ENCODE measurements at places on chromosomes 11 and 22. TPM values are rescaled to one million over a fixed set of nuclear protein-coding genes. Genes with fewer than 3 reads are reported as not detected.

Gene SOX10
- 0.22 TPM for polyA plus RNA-seq

Gene CADM1
- 24.0 TPM for polyA plus RNA-seq

DNA sequence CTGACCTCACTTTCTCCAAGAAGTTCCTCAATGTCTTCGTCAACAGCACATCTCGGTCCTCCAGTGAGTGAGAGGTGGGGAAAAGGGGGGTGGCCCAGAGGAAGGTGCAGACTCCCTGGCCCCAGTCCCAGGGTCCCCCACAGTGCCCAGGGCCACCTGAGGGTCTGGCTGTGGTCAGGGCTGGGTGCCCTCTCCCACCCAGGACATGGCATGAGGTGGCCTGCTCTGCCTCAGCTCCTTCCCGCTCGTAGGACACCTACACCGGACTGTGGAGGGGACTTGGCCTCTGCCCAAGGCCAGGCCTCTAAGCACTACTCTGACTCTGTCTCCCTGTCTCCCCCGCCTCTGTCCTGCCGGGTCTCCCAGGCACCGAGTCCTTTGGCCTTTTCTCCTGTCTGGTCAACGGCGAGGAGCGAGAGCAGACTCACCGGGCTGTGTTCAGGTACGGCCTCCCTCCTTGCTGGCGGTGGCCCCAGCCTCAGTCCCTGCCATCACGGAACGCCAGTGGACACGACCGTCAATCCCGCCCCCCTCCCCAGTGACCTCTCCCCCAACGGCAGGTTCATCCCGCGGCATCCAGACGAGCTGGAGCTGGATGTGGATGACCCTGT is 4.5 kb downstream of the MAPK8IP2 start:
- DNase-seq: no peak

Gene RBX1
- polyA plus RNA-seq: 92.2 TPM

GRCh38 chr11:64870893-64871466 is 7.4 kb downstream of the EHD1 start:
- no peak for DNase-seq

DNA sequence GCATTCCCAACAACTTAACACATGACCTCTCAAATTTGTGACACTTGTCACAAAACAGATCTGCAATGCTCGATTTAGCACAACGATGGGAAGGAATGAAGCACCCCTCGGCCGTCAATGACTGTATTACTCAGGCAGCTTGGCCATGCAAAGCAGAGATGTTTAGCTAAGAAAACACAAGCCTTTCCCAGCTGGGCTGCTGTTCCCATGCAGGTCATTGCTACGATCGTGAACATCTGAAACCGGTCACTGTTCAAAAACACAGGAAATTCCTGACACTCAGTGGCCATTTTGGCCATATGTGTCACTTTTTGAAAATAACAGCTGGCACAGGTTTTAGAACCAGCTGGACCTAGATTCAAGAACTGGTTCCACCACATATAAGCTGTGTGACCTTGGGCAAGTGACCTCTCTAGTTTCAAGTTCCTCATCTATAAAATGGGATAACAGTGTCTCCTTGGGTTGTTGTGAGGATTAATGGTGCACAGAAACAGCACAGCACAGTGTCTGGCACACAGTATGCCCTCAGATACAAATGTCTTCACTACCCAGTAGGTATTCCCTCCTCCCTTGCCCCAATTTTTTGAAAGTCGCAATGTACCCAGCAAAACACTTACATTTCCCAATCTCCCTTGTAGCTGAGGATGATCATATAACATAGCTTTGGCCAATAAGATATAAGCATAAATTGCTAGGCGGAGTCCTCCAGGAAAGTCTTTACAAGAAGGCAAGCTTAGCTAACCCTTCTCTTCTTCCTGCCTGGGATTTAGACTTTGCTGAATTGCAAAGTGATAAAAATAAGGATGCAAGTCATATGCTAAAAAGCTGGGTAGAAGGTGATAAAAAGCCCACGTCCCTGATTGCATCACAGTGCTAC is 93.1 kb downstream of the C11orf58 start:
- peak; percentile 25 for DNase-seq

Gene APOA1
- polyA plus RNA-seq: 2.0 TPM

DNA sequence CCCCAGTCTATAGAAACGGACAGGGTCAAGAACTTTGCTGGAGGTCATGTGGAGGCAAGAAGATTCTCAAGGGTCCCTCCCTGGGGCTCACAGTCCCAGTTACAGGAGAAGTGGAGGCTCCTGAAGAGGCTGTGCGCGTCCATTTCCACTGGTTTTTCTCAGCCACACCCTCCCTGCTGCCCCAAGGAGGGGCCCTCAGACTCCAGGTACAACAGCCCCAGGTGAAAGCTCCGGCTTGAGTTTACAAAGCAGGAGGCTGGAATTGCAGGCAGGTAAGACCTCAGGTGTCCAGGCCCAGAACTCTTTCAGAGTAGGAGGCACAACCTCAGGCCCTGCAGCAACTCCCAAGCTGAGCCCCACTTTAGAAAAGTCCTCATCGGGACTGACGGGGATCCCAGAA is 3.1 kb downstream of the SHANK2 start:
- DNase-seq: no peak

DNA sequence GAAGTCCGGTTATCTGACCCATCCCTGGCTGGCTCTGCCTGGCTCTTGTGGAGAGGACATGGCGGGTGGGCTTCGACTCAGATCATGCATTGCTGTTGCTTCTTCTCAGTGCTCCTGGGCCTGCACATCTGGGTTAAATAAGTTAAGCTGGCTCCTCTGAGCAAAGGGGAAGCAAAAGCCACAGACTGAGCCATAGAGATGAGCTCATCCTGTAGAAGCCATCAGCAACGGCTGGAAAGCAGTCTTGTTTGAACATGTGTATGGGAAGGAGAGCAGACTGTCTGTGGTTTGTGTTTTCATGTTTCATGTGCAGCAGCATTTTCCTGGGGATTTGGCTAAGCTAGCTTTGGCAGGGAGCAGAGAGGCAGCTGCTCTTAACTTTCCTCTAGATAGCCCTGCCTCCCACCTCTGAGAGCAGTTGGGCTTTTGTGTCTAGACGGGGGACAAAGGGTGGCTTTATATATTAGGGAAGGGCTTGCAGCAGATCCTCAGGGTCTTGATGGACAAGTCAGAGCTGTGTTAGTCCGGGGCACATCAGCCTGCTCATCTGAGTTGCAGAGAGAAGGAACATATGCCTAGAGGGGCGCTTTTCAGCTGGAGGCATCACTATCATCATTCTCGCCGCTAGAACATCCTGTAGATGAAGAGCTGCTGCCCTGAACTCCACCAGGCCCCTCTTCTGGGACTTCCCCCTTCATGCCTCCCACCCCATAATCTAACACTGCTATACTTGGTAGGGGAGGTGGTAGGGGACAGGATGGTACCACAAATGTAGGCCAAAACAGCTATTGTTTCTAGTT is 14.9 kb downstream of the DCPS start:
- DNase-seq: peak; percentile 10

DNA sequence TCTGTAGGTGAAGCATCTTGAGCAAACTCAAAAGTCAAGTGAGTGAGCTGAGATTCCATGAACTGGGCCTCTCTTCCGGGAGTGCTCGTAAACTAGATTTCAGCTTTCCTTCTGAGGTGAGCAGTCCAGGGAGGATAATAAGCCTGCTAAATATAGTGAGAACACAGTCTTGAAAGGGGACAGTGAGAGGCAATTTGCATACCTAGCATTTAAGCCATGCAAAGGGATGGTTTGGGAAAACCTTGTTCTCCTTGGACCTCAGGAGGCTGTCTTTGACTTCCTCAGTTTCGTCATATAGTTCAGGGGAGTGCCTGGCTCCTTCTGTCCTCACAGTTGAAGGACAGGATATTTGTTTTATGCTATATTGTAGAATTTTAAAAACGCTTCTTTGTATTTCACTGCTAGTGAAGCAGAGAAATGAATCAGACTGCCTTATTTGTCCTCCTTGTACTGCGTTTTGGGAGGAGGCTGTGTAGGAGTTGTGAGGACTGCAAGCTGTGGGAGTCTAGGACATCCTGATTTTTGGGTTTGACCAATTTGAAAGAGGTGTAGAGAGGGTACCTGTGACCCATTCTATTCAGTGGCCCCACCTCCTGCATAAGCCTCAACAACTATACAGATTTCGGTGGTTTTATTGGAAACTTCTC is 11.0 kb upstream of the SORL1-AS1 start:
- no peak for DNase-seq

- DNase-seq: no peak
Measured at GRCh38 chr11:124898263-124898680, 607 bp upstream of the ROBO4 start.

Gene ENTHD1
- not detected for polyA plus RNA-seq

Gene UFD1
- polyA plus RNA-seq: 67.8 TPM

DNA sequence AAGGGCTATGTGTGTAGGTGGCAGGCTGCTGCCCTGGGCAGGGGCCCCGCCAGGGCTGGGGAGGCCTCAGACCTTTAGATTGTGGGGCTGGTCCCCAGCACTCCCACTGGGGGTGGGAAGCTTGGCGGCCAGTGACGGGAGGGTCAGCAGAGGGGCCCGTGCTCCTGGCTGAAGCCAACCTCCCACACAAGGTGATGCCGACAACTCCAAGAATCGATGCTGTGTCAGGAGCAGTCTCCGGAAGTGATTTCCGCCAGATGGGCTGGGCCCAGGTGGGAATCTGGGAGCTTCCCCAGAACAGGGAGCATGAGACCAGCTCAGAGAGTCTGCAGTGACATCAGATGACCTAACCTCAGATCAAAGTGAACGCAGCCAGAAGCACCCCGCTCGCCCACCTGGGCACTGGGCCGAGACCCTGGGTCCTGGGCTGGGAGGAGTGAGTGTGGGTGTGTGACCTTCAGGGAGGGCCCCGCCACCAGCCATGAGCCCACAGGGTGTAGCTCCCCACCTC is 7.7 kb downstream of the TRPM5 start:
- no peak for DNase-seq

DNA sequence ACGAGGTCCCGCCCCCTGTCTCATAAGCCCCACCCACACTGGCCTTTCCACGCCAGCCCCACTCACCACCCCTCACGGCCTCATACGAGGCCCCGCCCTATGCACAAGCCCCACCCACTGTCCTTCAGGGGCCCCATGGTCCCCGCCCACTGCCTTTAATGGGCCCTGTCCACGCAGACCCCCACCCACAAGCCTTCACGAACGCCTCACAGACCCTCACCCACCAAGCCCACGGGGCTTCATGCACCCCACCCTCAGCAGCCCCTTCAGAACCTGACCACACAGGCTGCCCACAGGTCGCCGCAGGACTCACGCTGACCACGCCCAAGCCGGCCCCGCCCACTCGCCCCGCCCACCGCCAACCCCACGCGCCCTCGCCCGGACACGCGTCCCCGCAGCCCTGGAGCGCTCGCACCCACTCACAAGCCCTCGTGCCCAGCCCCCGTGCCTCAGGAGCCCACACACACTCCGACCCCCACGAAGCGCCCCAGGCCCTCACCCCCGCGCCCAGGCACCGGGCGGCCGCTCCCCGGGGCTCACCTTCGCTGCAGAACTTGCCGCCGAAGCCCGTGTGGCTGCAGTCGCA is 10.5 kb downstream of the NRXN2 start:
- DNase-seq: peak; percentile 74

Gene KRTAP5-11
- not detected for polyA plus RNA-seq

Gene ASPHD2
- polyA plus RNA-seq: 3.3 TPM

GRCh38 chr11:102004220-102004619 is 43.0 kb upstream of the CFAP300 start:
- no peak for DNase-seq

DNA sequence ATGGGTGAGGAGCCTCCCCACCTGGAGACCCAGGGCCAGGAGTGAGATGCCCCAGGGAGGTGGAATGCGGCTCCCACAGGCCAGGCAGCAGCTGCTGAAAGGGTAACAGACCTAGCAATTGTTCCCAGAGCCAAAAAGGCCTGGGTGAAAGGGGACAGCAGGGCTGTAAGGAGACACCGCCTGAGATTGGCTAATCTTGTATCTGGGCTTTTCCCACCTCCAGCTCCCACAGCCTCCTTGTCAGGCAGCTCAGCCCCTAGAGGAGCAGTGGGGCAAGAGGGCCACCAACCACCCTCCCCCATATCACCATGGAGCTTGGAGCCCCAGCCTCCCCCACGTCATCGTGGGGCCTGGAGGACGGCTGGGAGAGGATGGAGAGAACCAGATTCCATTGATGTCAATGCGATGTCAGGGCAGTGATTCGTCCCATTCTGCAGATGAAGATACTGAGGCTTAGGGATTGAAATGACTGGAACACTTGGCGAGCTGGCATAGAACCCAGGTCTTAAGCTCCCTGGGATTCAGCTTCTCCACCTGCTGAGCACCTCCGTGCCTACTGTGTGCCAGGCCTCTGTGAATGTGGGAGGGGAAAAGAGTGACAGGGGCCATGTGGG is 2.9 kb upstream of the MGAT3 start:
- no peak for DNase-seq

DNA sequence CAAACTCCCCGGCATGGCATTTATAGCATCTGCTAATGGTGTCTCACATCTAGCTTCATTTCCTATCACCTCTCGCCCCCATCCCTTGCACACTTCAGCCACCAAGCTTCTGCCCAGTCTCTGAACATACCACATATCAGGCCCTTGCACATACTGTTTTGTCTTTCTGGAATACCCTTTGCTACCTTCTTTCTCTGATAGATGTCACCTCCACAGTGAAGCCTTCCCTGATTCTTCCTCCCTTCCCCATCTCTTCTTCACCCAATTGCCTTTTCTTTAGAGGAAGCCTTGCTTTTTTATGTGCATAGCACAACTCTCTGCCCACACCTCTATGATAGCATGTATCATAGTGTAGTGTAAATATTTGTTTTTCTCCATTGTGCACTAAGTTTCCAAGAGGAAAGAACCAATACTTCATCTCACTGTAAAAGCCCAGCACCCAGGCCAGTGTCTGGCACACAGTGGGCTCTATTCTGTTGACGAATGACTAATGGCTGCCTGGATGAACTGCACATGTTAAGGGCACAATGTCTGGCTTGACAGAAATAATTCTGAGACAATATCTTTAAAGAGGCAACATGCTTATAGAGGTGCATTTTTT is 27.8 kb downstream of the P4HA3 start:
- DNase-seq: no peak

Gene FOLR2
- polyA plus RNA-seq: 16.8 TPM

Gene WNT7B
- polyA plus RNA-seq: 2.4 TPM

Gene ASCL2
- polyA plus RNA-seq: 1.2 TPM

DNA sequence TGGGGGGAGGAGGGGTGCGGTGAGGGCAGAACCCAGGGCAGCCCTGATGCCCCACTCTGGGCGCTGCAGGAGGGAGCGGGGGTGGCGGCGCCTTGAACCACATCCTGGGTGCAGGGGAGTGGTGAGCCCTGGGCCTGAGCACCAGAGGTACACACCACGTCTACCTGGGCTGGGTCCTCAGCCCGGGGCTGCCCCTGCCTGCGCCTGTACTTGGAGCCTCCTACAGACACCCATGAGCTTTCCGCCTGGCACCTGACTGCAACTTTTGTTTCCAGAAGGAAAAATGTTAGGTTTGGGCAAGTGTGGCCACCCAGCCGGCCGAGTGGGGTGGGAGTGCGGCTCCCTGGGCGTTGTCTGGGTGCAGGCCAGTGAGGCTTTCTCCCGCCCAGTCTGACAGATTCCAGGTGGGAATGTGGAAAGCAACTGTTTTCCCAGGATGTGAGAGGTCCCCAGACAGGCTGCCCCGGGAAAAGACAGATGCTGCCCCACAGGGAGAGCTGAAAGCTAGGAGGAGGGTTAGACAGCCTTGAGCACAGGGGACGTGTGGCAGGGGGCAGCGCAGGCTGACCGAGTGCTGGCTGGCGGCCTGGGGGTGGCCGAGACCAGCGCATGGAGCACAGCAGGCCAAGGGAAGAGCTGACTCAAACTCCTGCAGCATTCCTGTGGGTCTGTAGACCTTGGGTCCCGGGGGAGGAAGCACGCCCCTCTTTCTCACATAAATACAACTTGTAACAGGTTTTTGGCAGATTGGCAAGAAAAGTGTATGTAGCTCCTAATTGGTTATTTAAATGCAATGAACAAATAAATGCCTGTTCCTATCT is 44.1 kb downstream of the GNB1L start:
- DNase-seq: peak; percentile 36

Gene MYRF
- polyA plus RNA-seq: 6.0 TPM

Gene FAM83F
- polyA plus RNA-seq: 6.8 TPM
